Pericardium fibroblast (primary cell): ENCODE measurements at places on chromosomes 16 and 17. TPM values are rescaled to one million over a fixed set of nuclear protein-coding genes. Genes with fewer than 3 reads are reported as not detected.

Gene KLHL10
- total RNA-seq = 0.23 TPM in 1 of 2 replicates, not detected in the other

Gene SMIM36
- not detected in 2 replicates for total RNA-seq

Gene HCRT
- not detected in 2 replicates for total RNA-seq

Gene MYOCD
- under 0.01 and 0.35 TPM in 2 replicates for total RNA-seq

Gene USP43
- not detected in 2 replicates for total RNA-seq

Gene TPSB2
- total RNA-seq = not detected in 2 replicates

Gene CRYBA1
- total RNA-seq = not detected in 2 replicates

Gene CDH5
- total RNA-seq = 14.2 and 15.9 TPM in 2 replicates

Gene NUP88
- total RNA-seq = 34.5 and 41.4 TPM in 2 replicates

Gene PLA2G15
- total RNA-seq = 10.9 and 24.0 TPM in 2 replicates

Gene ALKBH5
- 96.2 and 119 TPM in 2 replicates for total RNA-seq

Gene ADAM11
- total RNA-seq = 2.6 and 2.7 TPM in 2 replicates

Gene PRR29
- total RNA-seq = 0.82 and 3.8 TPM in 2 replicates

Gene SMIM22
- not detected in 2 replicates for total RNA-seq

Gene ZDHHC1
- 10.6 and 12.8 TPM in 2 replicates for total RNA-seq

Gene RGS11
- 0.94 and 3.4 TPM in 2 replicates for total RNA-seq

Gene FBXL16
- 0.17 and 0.93 TPM in 2 replicates for total RNA-seq

Gene PRSS33
- not detected in 2 replicates for total RNA-seq

Gene KRTAP4-3
- not detected in 2 replicates for total RNA-seq

Gene TEKT1
- not detected in 2 replicates for total RNA-seq

Gene CDH3
- total RNA-seq = 0.17 and 0.47 TPM in 2 replicates

Gene OR4D1
- total RNA-seq = not detected in 2 replicates

Gene PRCD
- 0.94 and 1.9 TPM in 2 replicates for total RNA-seq

Gene ADPRM
- 6.9 and 18.3 TPM in 2 replicates for total RNA-seq

Gene DHRS7C
- not detected in 2 replicates for total RNA-seq

Gene TNFRSF17
- not detected in 2 replicates for total RNA-seq
